Gastrocnemius medialis (tissue), 4 donors: ENCODE measurements at places on chromosomes 6 and 20. TPM values are rescaled to one million over a fixed set of nuclear protein-coding genes. Genes with fewer than 3 reads are reported as not detected.
A peak's percentile ranks its signal among the peaks of the same experiment; 100 is the strongest.

DNA sequence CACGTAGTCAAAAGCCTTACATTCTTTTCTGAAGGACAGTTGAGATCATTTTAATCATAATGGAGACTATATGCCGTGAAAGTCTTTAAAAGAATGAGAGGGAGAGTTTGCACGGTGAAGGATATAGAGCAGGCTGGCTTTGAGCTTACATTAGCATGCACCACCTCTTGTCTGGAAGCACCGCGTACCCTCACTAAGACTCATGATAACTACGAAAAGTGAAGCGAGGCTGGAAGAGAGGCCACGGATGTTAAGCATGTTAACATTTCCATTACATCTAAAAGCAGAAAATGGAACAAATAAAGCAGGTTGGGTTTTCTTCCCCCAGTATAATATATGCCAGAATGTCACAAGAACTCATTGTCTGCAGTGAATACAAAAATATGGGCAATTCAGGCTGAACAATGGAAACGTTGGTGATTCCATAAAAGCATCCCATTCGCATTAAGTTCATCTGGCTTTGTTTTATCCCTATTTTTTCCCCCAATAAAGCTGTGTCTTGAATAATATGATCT is 40.6 kb upstream of the NKX2-2 start:
- H3K27me3 ChIP-seq = peaks cover 16% of the 10 kb centered on the region
- H3K36me3 ChIP-seq = no peaks in the 10 kb centered on the region
- no peak overlapping the region for H3K27ac ChIP-seq
- no peak for DNase-seq
- H3K4me1 ChIP-seq = no peaks in the 10 kb centered on the region

The DOK5 gene
- total RNA-seq = 1.2 TPM

DNA sequence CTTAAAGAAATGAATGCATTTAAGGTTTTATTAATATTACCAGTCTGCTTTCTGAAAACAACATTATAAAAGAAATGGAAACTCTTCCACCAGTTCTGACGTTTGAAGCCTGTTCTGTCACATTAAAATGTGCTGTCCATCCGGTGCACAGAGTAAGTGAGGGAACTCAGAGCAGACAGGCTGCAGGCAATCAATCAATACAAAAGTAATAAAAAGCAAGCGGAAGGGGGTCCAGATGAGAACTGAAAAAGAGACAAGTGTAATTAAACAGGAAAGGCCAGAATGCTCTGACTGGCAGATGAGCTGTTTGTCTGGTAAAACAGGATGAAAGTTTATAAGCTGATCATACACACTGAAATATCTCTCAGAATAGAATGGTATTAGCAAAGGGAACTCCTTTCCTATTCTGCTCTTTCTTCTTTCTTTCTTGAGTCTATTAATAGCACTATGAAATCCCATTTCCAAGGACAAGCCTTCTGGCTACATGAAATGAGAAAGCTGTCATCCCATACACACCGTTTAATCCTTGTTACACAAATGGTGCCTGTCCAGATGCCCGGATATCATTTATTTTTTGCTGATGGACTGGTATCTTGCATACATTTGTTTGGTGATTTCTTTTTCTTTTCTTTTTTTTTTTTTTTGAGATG is 94.3 kb downstream of the RAMACL start:
- DNase-seq = no peak
- no peak overlapping the region for H3K27ac ChIP-seq
- no peaks in the 10 kb centered on the region for H3K27me3 ChIP-seq

The SRSF6 gene
- total RNA-seq = 19.4 TPM

DNA sequence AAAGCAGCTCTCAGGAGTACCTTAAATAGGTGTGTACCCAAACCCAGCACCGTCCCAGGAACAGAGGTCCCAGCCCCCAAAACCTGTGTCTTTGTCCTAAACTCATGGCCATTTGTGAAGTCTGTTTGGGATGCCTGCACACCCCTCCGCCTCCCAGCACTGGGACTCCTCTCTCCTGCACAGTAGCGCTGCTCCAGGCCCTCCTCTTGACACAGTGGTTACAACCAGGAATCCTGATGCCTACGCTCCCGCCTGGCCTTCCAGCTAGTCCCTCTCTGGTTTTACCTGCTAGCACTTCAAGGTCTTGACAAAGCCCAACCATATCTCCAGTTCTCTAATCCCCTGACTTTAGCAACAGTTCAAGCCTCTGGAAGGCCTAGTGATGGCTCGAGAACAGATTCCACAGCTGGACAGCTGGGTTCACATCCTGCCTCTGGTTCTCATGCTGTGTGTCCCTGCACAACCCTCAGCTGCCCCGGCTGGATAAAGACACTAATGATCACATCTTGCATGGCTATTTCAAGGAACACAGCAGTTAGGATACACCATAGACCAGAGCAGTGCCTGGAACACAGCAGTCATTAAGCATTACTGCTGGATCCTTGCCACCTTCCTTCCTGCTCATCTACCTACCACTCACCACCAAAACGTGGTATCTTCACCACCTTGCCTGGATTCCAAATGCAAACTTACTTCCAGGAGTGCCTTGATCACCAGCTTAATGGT is 5.6 kb downstream of the PSMA7 start:
- H3K27me3 ChIP-seq = no peaks in the 10 kb centered on the region
- DNase-seq = no peak
- H3K4me1 ChIP-seq = peaks cover 42% of the 10 kb centered on the region
- H3K27ac ChIP-seq = peak overlapping the region; percentile 91
- H3K4me3 ChIP-seq = no peak overlapping the region
- H3K36me3 ChIP-seq = peaks cover 5% of the 10 kb centered on the region

The THEMIS gene
- 0.15 TPM for total RNA-seq

The TMC2 gene
- 0.10 TPM for total RNA-seq

DNA sequence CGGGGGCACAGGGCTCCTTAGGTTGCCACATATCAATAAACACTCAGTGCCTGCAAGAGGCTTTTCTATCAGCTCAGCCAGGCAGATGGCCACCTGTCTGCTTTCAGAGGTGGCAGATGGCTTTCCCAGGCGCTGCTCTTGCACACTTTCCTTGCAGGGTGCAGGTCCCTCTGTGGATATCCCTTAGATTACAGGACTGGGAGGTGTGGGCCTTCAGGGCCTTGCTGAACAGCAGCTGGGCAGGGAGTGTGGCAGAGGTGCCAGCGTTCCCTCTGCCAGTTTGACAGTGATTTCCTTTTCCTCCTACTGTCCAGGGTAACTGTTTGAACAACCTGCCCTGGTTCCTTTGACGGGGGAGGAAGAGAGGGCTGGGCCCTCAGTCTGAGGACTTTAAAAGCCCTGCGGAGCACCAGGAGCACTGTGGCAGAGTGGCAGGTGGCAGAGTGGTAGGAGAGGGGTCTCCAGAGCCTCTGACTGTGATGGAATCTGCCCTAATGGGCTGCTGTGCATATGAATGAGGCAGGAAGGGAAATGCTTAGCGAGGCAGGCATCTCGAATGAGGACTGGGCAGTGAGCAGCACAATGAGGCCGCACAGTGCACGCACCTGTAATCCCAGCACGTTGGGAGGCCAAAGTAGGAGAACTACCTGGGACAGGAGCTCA is 34.2 kb downstream of the ABHD12 start:
- no peaks in the 10 kb centered on the region for H3K36me3 ChIP-seq
- no peak overlapping the region for H3K27ac ChIP-seq
- no peak overlapping the region for H3K4me3 ChIP-seq
- no peaks in the 10 kb centered on the region for H3K27me3 ChIP-seq

The SIGLEC1 gene
- total RNA-seq = 3.0 TPM

DNA sequence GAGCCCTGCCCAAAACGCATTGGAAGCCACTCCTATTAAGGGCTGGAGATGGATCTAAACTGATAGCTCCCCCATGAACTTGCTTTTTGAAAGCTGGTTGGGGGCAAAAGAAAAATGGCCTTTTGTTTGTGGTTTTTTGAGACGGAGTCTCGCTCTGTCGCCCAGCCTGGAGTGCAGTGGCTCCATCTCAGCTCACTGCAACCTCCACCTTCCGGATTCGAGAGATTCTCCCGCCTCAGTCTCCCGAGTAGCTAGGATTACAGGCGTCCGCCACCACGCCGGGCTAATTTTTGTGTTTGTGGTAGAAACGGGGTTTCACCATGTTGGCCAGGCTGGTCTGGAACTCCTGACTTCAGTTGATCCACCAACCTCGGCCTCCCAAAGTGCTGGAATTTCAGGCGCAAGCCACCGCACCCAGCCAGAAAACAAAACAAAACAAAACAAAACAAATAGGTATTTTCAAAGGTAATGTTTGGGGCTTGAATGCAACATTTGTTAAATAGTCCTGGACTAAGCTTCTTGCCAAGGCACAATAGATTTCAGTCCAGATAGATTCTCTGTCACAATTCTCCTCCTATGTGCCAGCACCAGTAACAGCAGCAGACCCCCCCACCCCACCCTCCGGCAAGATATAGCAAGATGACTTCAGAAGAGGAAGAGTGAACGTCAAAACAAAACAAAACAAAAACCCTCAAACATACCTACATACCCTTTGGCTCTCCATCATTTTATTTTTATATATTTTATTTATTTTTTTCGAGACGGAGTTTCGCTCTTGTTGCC is 26.5 kb upstream of the ABT1 start:
- H3K27me3 ChIP-seq = peaks cover 2% of the 10 kb centered on the region
- H3K36me3 ChIP-seq = no peaks in the 10 kb centered on the region
- no peak for DNase-seq

DNA sequence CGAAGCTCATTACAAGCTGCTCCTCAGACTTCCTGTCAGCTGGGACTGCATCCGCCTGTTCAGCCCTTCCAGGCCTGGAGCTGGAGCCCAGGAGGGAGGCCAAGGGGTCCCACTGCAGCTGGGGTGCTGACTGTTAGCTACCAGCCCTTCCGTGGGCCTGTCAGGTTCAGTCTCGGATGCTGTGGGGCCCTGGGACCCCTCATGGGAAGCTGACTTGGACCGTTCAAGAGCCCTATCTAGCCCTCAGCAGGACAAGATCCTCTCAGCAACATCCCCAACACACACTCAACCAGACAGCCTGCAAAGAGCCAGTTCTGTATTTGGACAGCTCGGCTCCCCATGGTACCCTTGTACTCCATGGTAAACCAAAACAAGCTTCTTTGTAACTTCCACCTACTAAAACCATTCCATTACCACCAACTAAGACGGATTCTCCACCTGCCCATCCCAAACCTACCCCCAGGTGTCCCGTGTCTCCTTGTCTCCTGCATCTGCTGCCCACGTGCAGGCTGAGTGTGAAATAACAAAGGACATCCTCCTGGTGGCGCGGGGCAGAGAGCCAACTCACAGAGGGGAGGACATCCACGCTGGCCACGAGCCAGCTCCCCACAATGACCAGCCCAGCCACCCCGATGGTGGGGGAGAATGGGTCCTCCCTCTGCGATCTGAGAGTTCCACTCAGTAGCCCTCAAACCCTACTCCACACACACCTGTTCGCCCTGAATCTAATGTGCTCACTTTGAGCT is 111.2 kb downstream of the TAF4 start:
- H3K4me1 ChIP-seq = no peaks in the 10 kb centered on the region
- peak; percentile 5 for DNase-seq
- H3K27ac ChIP-seq = no peak overlapping the region
- H3K27me3 ChIP-seq = no peaks in the 10 kb centered on the region

GRCh38 chr6:35297601-35298481 is at the start of gene DEF6:
Gene DEF6 (plus strand): TSS chr6:35297818. CDS start chr6:35297857, 39 bp downstream.
- peak within 1 kb of the TSS; percentile 27 for H3K4me3 ChIP-seq
- peaks cover 20% of the 10 kb centered on the region for H3K36me3 ChIP-seq
- H3K27ac ChIP-seq = peak within 1 kb of the TSS; percentile 7
- peak; percentile 54 for DNase-seq
- peaks cover 17% of the 10 kb centered on the region for H3K4me1 ChIP-seq

GRCh38 chr6:115905471-115905870 is 155.2 kb downstream of the FRK start:
- no peaks in the 10 kb centered on the region for H3K4me1 ChIP-seq
- no peak for DNase-seq
- no peaks in the 10 kb centered on the region for H3K36me3 ChIP-seq

- H3K36me3 ChIP-seq = no peaks in the 10 kb centered on the region
- no peaks in the 10 kb centered on the region for H3K4me1 ChIP-seq
- DNase-seq = no peak
- no peak overlapping the region for H3K27ac ChIP-seq
These were observed 193.8 kb upstream of the MAN1A1 start for GRCh38 chr6:119543332-119543731.

- no peak overlapping the region for H3K27ac ChIP-seq
- H3K4me3 ChIP-seq = no peak overlapping the region
- no peaks in the 10 kb centered on the region for H3K27me3 ChIP-seq
- no peaks in the 10 kb centered on the region for H3K4me1 ChIP-seq
These were observed 128.9 kb upstream of the SHLD1 start for GRCh38 chr20:5621305-5621704.

- H3K27me3 ChIP-seq = no peaks in the 10 kb centered on the region
- H3K4me1 ChIP-seq = no peaks in the 10 kb centered on the region
- H3K4me3 ChIP-seq = no peak overlapping the region
- no peak overlapping the region for H3K27ac ChIP-seq
- no peak for DNase-seq
- no peaks in the 10 kb centered on the region for H3K36me3 ChIP-seq
These were observed 66.8 kb downstream of the MOXD1 start for GRCh38 chr6:132334521-132334885.

- H3K36me3 ChIP-seq = no peaks in the 10 kb centered on the region
- H3K27me3 ChIP-seq = no peaks in the 10 kb centered on the region
- DNase-seq = no peak
- H3K27ac ChIP-seq = no peak overlapping the region
- no peaks in the 10 kb centered on the region for H3K4me1 ChIP-seq
- H3K4me3 ChIP-seq = no peak overlapping the region
These were observed 79.6 kb downstream of the IPCEF1 start for GRCh38 chr6:154276810-154277628.

- no peaks in the 10 kb centered on the region for H3K27me3 ChIP-seq
- no peak overlapping the region for H3K4me3 ChIP-seq
These were observed 76.2 kb upstream of the OLIG3 start for GRCh38 chr6:137570393-137570792.

DNA sequence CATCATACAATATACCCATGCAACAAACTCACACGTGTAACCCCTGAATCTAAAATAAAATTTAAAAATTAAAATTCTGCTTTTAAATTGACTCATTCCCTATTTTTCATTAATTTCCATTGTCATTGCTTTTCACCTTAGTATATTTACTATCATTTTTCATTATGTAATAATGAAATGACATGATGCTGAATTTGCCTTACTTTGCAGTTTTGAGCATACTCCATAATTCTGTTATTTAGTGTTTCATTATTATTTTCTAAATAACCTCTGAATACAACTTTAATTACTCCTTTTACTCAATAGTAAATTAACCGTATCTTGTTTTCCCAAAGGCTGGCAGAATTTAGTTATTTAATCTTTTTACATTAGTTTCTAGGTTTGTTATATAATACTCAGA is 719.6 kb downstream of the DOK5 start:
- no peaks in the 10 kb centered on the region for H3K4me1 ChIP-seq
- no peak for DNase-seq
- H3K4me3 ChIP-seq = no peak overlapping the region
- H3K27ac ChIP-seq = no peak overlapping the region
- H3K36me3 ChIP-seq = no peaks in the 10 kb centered on the region

The HLA-DQA2 gene
- total RNA-seq = not detected

The SCRT2 gene
- total RNA-seq = not detected

DNA sequence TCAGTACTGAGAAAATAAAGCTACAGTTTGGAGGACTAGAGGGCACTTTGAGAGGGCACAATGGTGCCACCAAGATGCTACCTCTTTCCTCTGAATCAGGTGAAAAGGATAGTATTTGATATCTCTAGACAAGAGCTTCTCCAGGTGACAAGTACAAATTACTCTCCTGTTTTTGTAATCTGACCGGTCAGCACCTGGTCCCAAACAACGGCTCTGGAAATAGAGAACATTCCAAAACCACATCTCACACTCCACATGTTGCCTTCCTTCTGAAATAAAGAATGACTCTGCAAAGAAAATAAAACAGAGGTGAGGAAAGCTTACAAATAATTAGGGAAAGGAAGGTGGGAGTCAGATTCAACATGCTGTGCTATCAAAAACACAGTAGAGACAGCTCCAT is 51.3 kb upstream of the CITED2 start:
- H3K4me1 ChIP-seq = peaks cover 3% of the 10 kb centered on the region
- no peaks in the 10 kb centered on the region for H3K36me3 ChIP-seq
- DNase-seq = peak; percentile 15
- no peak overlapping the region for H3K27ac ChIP-seq
- no peak overlapping the region for H3K4me3 ChIP-seq
